Aorta (tissue), 5 donors: ENCODE measurements at places on chromosomes 2 and 18. TPM values are rescaled to one million over a fixed set of nuclear protein-coding genes. Genes with fewer than 3 reads are reported as not detected.

DNA sequence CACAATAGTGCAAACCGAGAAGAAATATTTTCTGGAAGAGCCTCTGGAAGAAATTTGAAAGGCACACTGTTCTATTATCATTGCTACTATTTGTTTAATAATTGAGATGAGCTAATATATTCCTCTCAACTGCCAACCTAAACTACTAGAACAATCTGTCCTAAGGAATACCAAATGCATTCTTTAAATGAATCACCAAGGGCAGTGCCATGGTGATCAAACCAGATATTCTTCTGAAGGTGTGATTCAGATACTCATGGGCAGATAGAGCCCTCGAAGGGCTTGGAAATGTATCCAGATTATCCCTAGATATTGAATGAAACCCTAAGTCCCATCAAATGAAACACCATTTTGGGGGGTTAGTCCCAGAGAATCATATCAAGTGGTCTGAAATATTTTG, 76.6 kb downstream of the FIGN start:
- H3K4me1 ChIP-seq, result peaks cover 5% of the 10 kb centered on the region
- no peak for DNase-seq
- no peak overlapping the region for H3K27ac ChIP-seq
- H3K4me3 ChIP-seq, result no peak overlapping the region
- no peaks in the 10 kb centered on the region for H3K27me3 ChIP-seq
- H3K36me3 ChIP-seq, result no peaks in the 10 kb centered on the region

DNA sequence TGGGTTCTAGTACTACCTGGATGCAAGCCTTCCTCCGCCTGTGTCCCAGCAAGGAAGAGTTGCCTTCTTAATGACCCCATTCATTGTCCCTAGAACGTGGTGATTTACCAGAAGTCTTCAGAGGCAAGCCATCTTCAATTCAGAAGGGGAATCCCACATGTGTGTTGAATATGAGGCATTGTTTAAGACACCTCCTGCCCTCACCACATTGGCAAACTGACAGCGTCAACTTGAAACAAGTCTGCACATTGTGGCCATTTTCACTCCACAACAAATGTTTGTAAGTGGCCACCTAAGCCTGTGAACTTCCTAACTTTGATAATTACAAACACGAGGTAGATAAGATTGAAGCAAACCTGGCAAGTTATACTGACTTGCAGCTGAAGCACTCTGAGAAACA, 83.7 kb downstream of the TCF7L1 start:
- H3K27me3 ChIP-seq, result no peaks in the 10 kb centered on the region
- H3K36me3 ChIP-seq, result no peaks in the 10 kb centered on the region
- DNase-seq, result no peak
- H3K4me3 ChIP-seq, result no peak overlapping the region

DNA sequence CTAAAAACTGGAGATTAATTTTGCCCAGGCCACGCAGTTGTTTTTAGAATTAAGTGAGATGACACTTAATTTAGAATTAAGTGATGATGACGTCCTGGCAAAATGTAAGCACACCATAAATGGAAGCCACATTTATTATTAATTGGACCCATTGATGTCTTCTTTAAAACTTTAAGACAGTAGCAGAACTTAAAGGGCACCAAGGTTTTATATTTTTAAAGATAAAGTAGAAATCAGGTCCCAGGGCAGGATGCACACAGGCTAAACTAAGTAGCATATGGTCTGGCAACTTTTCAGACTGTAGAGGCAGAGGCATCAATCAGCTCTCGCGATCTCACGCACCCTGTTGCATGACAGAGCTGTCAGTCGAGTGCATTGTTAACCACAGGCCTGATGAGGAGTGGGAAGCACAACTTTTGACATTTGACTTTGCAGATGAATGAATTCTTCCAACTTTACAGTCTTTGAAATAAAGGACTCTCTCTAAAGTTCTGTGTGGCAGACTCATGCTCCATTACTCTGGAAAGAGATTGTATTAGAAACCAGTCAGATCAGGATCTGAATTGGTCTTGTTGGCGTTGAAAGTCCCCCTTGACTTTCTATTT, 232.4 kb downstream of the CD226 start:
- H3K27me3 ChIP-seq, result no peaks in the 10 kb centered on the region
- H3K4me3 ChIP-seq, result no peak overlapping the region
- H3K27ac ChIP-seq, result no peak overlapping the region
- DNase-seq, result no peak

DNA sequence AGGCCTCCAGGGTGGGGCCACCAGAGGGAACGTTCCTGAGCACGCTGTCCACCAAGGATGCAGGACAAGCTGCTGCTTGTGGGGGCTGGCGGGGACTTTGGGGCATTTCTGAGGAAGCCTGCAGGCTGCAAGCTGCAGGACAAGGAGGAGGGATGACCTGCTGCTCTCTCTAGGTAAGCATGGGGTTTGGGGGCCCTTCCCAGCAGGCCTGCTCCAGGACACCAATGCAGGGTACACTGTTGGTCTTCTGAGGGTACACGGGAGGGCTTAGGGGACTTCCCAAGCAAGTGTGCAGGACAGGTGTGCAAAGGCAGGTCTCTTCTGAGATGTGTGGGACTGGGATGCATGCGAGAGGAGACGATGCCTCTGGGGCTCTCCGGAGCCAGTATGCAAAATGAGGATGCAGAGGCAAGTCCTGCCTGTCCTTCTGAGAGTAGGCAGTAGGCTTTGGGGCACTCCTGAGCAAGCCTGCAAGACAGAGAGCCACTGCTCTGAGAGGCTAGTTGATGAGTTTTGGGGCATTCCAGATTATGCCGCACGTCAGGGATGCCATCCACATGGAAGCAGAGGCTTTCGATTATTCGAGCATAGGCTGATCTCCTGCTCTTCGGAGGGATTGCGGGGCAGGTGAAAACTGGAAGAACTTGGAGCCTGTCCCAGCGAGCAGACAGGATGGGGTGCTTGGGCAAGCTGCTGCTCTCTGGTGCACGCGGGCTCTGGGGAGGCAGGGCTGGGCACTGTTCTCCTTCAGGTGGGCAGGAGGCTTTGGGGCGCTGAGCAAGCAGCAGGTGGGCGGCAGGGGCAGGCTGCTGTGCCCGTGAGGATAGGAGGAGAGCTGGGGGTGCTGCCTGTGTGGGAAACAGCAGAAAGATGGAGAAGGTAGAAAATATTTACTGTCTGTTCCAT, 44.6 kb downstream of the CNGA3 start:
- H3K36me3 ChIP-seq, result no peaks in the 10 kb centered on the region
- no peak overlapping the region for H3K27ac ChIP-seq
- DNase-seq, result no peak
- no peaks in the 10 kb centered on the region for H3K27me3 ChIP-seq
- no peak overlapping the region for H3K4me3 ChIP-seq

GRCh38 chr18:10893196-10893595, 256.2 kb downstream of the PIEZO2 start:
- H3K4me1 ChIP-seq, result no peaks in the 10 kb centered on the region
- no peak for DNase-seq
- H3K36me3 ChIP-seq, result no peaks in the 10 kb centered on the region
- H3K27ac ChIP-seq, result no peak overlapping the region

DNA sequence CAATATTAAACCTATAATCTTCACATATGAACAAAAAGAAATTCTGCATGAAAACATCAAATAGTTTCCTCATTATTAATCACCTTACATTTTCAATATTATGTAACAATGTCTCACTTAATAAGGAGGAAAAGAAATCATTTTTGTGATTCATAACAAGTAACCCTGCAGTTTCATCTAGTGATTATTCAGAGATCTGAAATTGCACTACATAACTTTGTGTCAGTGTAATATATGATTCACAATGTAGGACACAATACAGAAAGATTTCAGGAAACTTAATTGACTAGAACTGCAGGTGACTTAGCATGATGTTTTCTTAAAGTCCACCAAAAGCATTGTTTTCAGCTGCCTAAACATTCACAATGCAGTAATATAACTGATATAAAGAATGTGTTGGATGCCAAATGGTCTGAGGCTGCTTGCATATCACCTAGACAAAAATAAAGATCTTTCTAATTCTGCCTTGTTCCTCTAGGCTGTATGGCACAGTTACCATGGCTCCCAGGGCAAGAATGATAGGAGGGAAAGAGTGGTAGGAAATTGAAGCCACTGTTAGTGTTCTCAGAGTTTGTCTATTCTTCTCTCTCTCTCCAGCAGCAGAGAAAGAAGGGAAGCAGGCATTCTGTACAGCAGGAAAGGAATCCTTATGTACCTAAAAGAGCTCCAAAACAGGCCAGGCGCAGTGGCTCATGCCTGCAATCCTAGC, 366.6 kb downstream of the FSIP2 start:
- no peaks in the 10 kb centered on the region for H3K36me3 ChIP-seq
- H3K27ac ChIP-seq, result no peak overlapping the region
- H3K27me3 ChIP-seq, result no peaks in the 10 kb centered on the region
- DNase-seq, result no peak

- no peaks in the 10 kb centered on the region for H3K4me1 ChIP-seq
- no peaks in the 10 kb centered on the region for H3K36me3 ChIP-seq
- H3K27me3 ChIP-seq, result no peaks in the 10 kb centered on the region
- H3K27ac ChIP-seq, result no peak overlapping the region
Observed at GRCh38 chr2:38301969-38302702, 74.9 kb downstream of the ATL2 start.

GRCh38 chr2:239294571-239295054, 106.2 kb downstream of the HDAC4 start:
- no peak overlapping the region for H3K4me3 ChIP-seq
- no peaks in the 10 kb centered on the region for H3K4me1 ChIP-seq
- H3K27me3 ChIP-seq, result no peaks in the 10 kb centered on the region
- peak; percentile 73 for DNase-seq
- no peak overlapping the region for H3K27ac ChIP-seq
- H3K36me3 ChIP-seq, result no peaks in the 10 kb centered on the region

DNA sequence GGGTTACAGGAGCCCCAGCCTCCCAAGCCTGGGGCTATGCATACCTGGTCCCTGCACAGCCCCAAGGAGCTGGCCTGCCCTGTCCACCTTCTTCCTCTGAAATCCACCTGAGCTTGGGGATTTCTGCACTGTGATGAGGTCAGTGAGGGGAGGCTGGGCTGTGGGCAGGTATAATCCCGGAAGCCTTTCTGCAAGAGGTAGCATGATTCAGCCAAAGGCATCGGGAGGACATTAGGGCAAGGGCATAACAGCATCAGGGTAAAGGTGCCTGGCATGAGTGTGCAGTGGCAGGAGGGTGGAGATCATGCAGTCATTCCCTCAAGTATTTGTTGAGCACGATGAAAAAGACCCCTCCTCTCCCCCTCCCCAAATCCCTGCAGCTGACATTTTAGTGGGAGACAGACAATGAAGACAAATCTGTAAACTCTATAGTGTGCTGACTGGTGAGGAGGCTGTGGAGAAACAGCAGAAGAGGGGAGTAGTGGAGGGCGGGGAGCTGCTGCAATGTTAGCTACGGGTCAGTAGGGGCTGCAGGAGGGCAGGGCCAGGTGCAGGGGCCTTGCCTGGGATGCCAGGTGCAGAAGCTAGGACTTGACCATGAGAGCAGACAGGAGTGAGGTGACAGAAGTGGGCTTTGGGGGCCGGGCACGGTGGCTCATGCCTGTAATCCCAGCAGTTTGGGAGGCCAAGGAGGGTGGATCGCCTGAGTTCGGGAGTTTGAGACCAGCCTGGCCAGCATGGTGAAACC, 18.7 kb downstream of the ZFP36L2 start:
- H3K4me1 ChIP-seq, result no peaks in the 10 kb centered on the region
- H3K27me3 ChIP-seq, result no peaks in the 10 kb centered on the region
- no peak overlapping the region for H3K27ac ChIP-seq

DNA sequence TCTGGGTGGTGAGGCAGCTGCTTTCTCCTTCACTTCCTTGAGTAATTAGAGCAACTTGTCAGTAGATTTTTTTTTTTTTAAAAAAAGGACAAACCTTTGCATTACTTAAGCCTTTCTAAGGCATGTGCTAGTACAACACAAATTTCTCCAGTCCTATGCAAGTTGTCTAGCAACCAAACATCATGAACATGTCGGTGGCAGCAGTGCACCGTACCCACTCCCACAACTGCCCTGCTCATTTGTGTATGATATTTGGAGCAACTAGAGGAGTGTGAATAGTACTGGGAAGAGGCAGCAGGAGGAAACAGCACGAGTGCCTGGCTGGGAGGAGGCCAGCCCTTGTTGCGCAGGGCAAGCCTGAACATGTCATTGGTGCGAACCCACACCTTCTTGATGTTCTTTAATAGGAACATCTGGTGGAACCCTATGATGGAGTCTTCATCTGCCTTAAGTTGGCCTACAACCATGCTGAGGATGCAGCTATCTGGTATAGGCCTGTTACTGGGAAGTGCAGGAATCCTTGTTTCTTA, 238.3 kb downstream of the TDRD15 start:
- H3K27ac ChIP-seq, result no peak overlapping the region
- DNase-seq, result no peak
- H3K4me3 ChIP-seq, result no peak overlapping the region
- H3K36me3 ChIP-seq, result no peaks in the 10 kb centered on the region
- no peaks in the 10 kb centered on the region for H3K4me1 ChIP-seq

DNA sequence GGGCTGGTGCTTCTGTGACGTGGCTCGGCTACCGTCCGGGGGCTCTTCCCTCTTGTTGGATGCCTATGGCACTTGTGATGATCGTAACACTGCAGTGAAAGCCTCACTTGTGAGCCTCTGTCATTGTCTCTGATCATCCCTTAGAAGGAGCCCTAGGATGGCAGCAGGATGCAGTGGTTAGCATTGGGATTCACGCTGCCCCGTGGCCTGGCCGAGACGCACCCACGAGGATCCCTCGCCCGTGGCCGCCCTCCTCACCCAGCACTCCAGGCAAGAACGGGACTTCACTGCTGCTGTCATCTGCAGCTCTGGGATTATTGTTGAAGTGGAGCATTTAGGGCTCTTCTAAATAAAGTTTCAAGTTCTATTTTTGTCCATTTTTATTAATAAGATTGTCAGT, 46.8 kb upstream of the CTDP1 start:
- H3K4me1 ChIP-seq, result no peaks in the 10 kb centered on the region
- no peaks in the 10 kb centered on the region for H3K36me3 ChIP-seq
- DNase-seq, result no peak
- H3K27ac ChIP-seq, result no peak overlapping the region
- H3K27me3 ChIP-seq, result no peaks in the 10 kb centered on the region

- no peaks in the 10 kb centered on the region for H3K36me3 ChIP-seq
- peaks cover 4% of the 10 kb centered on the region for H3K4me1 ChIP-seq
- peak overlapping the region; percentile 35 for H3K27ac ChIP-seq
- H3K4me3 ChIP-seq, result no peak overlapping the region
Observed at GRCh38 chr2:218003981-218004419, 1.2 kb upstream of the TNS1 start.

FAM237A gene
- polyA plus RNA-seq, result not detected

TRABD2A gene
- 1.4 TPM for polyA plus RNA-seq

TMX3 gene
- polyA plus RNA-seq, result 23.2 TPM

TUBA4A gene
- 20.3 TPM for polyA plus RNA-seq

ZEB2 gene
- polyA plus RNA-seq, result 67.6 TPM
